Uterine smooth muscle cell (primary cell): ENCODE measurements at places on chromosomes 5 and 9. TPM values are rescaled to one million over a fixed set of nuclear protein-coding genes. Genes with fewer than 3 reads are reported as not detected.

FOXD4L6 gene
- 0.11 and 0.12 TPM in 2 replicates for total RNA-seq

SLC6A7 gene
- total RNA-seq: under 0.01 TPM in 1 of 2 replicates, not detected in the other

TBC1D13 gene
- 11.4 and 13.8 TPM in 2 replicates for total RNA-seq

SGCD gene
- total RNA-seq: 3.7 and 4.0 TPM in 2 replicates

ZBTB34 gene
- 5.5 and 5.7 TPM in 2 replicates for total RNA-seq

GPR150 gene
- 0.12 and 0.33 TPM in 2 replicates for total RNA-seq

IFNK gene
- 0.12 TPM in 1 of 2 replicates, not detected in the other for total RNA-seq

BRINP1 gene
- 2.3 and 4.0 TPM in 2 replicates for total RNA-seq

RAB3C gene
- not detected in 2 replicates for total RNA-seq

LRRC19 gene
- total RNA-seq: not detected in 2 replicates

SHLD3 gene
- total RNA-seq: 4.4 and 5.0 TPM in 2 replicates

PCDHGA2 gene
- total RNA-seq: 0.89 and 2.2 TPM in 2 replicates

TMEM171 gene
- total RNA-seq: 0.62 and 3.0 TPM in 2 replicates
